ENCODE measurements at places on chromosomes 4 and X. TPM values are rescaled to one million over a fixed set of nuclear protein-coding genes. Genes with fewer than 3 reads are reported as not detected.

The SFRP2 gene
- not detected for total RNA-seq

The ADRA2C gene
- not detected for total RNA-seq

The RAB40A gene
- not detected for total RNA-seq

The KLHL4 gene
- not detected for total RNA-seq

The CFAP99 gene
- 0.10 TPM for total RNA-seq

The FREM3 gene
- not detected for total RNA-seq

The ASMT gene
- total RNA-seq, result 0.73 TPM

The MTNR1A gene
- total RNA-seq, result not detected

The VCX gene
- not detected for total RNA-seq

The TRIM61 gene
- 0.52 TPM for total RNA-seq

The SLC26A1 gene
- 0.10 TPM for total RNA-seq

The GPM6B gene
- 0.21 TPM for total RNA-seq

The ELOVL6 gene
- total RNA-seq, result 1.5 TPM

The CENPVL3 gene
- total RNA-seq, result not detected

The ANK2 gene
- 0.94 TPM for total RNA-seq

The C1GALT1C1 gene
- 8.4 TPM for total RNA-seq

The STK26 gene
- 49.7 TPM for total RNA-seq

The ARHGAP36 gene
- total RNA-seq, result not detected

The SPANXA2 gene
- not detected for total RNA-seq

The CFAP97 gene
- total RNA-seq, result 25.5 TPM

The TEC gene
- total RNA-seq, result 7.2 TPM

The DDX60 gene
- 15.4 TPM for total RNA-seq

The ODAPH gene
- 0.10 TPM for total RNA-seq

The TRAM1L1 gene
- total RNA-seq, result not detected

The UGT8 gene
- total RNA-seq, result 3.3 TPM

The GLRA2 gene
- not detected for total RNA-seq

The AMER1 gene
- total RNA-seq, result 3.1 TPM
